Iris pigment epithelial cell (primary cell): ENCODE measurements at places on chromosomes 3 and 15.

- DNase-seq: no peak
Measured at GRCh38 chr3:136685882-136686281, 66.3 kb downstream of the STAG1 start.

- DNase-seq: peak; percentile 39
Measured at GRCh38 chr15:41438206-41438605, 21.3 kb downstream of the RTF1 start.

DNA sequence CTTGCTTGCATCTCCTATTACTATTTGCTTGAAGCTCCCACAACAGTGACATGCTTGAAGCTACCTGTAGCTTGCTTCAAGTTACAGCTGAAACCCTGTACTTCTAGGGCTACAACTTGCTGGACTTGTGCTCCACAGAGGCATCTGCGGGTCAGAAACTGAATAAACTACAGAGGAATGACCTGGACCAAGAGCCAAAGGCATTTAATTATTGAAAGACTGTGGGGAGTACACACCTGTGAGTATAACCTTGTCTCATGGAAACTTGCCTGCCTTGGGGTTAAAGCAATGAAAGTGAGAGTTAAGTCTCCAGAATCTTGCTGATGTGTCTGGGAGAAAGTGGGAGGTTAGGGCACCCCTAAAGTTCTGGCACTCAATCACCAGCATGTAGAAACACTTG lies 69.8 kb downstream of the UMPS start:
- no peak for DNase-seq

GRCh38 chr3:129023909-129024308 lies 22.8 kb downstream of the EFCC1 start:
- DNase-seq: peak; percentile 36

- no peak for DNase-seq
Measured at GRCh38 chr3:54793171-54793570, 134.7 kb downstream of the LRTM1 start.

DNA sequence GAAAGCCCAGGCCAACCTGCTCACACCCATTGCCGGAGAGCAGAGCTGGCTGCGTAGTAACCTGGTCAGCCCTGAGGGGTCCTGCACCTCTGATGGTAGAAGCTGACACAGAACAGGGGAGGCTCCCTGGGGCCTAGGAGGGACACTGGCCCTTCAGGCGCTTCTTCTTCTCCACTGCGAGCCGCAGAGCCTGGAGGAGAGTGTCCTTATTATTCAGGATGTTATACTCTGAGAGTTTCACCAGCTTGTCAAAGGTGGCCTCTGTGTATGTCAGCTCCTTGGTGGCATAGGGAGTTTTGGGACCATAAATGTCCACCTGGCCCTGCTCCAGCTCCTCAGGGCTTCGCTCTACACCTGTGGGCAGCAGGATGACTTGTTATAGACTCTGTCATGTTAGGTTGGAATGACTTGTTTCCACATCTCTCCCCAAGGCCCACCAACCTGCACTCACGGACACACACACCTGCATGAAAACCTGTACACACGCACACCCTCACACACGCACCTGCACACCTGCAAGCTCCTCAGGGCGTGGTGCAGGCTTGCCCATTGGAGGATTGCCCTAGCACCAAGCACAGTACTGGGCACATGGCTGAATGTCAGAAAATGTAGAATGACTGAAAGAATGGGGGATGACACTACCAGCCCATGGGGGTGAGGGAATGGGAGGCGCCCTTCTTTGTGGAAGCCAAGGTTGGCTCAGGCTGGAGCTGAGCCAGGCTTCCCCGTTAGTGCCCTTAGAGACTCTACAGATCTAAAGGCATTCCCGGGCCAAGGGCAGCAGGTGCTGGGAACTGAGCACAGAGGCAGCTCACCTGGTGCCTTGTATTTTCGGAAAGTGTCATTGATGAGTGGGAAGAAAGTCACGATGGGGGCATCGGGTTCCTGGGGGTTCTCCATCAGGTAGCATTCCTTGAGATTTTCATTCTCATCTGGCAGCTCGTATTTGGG lies 11.5 kb upstream of the EHD4 start:
- DNase-seq: no peak

- peak; percentile 74 for DNase-seq
Measured at GRCh38 chr3:194058189-194058571, 77.8 kb upstream of the HES1 start.

DNA sequence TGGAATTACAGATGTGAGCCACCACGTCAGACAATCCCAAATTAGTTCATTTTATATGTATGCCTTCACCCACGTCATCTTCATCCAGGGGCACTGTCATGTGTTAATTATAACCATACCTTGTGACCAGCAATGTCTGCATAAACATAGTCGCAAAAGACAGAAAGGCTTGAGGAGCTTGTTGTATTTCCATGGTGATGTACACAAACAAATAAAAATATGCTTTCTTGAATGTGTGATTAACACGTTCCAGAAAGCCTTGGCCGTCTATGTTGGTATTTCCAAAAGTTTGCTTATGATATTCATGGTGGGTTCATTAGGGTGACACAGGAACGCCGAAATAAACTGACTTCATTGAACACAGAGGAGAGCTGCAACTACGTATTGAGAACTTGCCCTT lies 524.7 kb upstream of the ZNF717 start:
- DNase-seq: peak; percentile 15

DNA sequence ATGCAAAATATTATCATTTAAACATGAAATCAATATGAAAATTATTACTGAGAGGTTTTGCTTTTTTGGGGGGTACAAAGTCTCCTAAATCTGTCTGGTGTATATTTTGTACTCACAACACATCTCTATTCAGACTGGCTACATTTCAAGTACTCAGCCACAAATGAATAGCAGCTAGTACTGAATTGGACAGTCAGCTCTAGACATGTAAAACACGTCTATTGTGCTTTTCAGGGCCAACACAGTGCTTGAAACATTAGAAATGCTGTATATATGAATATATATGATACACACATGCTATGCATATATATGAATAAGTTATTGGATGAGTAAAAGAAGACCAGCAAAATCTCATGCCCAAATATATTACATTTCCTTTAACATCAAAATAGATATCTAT lies 103.8 kb upstream of the CFAP20DC start:
- no peak for DNase-seq

DNA sequence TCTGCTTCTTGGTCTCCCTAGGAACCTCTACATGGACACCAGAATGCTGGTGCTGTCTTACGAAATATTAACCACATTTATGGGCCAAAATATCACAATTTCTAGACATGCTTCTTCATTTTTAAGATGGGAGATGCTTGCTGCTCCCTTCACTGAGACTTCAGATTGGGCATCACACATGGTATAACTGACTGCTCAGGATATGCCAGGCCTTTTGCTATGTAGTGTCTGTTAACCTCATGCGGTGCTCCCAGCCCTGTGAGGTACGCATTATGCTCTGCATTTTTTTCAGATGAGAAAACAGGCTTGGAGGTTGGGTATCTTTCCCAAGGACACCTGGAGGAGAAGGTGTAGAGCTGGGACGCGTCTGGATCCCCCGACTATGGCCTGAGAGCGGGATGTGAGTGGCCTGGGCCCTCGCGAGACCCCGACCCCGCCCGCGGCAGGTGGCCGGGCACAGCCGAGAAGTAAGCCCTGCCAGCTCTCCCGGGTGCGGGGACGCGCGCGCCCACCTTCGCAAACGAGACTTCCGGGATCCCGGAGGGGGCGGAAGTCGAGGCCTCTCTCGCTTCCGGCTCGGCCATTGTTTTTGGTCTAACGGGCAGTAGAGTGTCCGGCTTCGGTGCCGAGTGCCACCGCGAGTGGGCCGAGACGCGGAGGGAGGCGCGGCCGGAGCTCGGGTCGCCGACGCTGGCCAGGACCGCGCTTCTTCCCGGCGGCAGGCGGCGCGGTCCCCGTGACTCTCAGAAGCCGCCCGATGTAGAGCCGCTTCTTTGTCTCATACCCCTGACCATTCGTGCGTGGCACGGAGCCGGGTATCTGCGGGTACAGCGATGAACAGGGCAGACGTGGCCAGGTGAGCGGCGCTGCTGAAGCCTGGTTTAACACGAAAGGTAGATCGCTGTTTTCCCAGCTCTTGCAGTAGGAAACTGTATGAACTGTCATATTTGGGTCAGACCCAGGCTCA lies at the start of gene ZKSCAN7:
TSS of gene ZKSCAN7 (plus strand) at position 568 of the 967 bp plus-strand sequence. CDS start 1,855 bp downstream, outside the sequence.
- peak; percentile 41 for DNase-seq

DNA sequence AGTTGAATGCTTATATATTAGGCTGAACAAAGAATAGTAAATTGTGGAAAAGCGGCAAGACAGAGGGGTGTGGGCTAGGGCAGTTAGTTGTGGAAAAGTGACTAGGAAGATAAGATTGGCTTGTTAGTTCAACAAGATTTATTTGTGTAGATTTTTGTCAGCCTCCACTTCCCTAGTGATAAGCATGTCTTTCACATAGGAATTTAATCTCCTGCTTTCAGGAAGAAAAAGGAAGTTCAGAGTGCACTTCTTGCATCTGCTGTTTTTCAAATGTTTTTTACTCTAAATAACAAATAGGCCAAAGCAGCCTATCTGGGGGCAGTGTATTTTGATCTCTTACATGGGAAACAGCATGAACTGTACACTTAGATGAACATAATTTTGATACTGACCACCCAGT lies 919.9 kb downstream of the NAALADL2 start:
- no peak for DNase-seq

DNA sequence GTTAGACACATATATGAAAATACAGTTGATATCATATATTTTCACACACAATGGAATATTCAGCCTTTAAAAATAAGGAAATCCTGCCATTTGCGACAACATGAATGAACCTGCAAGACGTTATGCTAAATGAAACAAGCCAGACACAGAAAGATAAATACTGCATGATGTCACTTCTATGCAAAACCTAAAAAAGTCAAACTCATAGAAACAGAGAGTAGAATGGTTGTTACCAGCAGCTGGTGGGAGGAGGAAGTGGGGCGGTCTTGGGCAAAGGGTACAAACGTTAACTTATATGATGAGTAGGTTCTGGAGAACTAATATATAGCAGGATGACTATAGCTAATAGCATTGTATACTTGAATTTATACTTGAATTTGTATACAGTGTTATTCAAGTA lies 213.2 kb upstream of the NR2F2 start:
- DNase-seq: no peak
